ENCODE measurements at places on chromosomes 6 and 20.

DNA sequence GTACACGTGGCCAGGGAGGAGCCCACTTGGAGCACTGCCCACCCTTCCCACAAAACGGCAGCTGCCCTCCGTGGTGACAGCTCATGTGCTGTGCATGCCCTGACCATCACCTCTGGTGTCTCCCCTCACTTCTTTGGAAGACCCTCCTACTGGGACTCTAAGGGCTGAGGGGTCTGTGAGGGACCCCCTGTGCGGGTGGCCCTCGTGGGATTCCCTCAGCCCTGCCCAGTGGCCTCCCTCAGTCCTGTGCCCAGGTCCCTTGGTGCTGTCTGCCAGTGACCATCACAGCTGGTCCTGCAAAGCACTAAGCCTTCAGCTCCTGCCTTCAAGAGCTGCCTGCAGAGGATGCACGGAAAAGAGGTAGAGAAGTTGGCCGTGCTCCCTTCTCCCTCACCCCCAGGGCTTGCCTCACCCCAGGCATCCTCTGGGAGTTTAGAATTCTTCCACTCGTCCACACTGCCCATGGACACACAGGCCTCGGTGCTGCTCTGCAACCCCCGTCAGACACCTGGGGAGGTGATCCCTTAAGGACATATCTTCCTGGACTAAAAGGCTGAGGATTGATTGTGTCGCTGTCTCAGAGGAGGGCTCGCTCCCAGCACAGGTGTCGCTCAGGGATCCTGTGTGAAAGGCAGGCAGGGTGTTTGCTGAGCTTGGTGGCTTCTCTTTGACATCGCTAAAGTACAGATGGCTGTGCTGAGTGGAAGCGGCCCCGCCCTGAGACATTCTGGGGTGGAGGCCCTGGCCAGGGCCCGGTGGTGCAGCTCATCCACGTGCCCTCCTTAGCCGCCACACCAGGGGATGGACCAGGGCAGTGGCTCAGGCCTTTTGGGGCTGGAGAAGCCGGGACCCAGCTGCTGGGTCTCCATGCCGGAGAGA is 119.5 kb upstream of the FRMD1 start:
- no peak for DNase-seq

DNA sequence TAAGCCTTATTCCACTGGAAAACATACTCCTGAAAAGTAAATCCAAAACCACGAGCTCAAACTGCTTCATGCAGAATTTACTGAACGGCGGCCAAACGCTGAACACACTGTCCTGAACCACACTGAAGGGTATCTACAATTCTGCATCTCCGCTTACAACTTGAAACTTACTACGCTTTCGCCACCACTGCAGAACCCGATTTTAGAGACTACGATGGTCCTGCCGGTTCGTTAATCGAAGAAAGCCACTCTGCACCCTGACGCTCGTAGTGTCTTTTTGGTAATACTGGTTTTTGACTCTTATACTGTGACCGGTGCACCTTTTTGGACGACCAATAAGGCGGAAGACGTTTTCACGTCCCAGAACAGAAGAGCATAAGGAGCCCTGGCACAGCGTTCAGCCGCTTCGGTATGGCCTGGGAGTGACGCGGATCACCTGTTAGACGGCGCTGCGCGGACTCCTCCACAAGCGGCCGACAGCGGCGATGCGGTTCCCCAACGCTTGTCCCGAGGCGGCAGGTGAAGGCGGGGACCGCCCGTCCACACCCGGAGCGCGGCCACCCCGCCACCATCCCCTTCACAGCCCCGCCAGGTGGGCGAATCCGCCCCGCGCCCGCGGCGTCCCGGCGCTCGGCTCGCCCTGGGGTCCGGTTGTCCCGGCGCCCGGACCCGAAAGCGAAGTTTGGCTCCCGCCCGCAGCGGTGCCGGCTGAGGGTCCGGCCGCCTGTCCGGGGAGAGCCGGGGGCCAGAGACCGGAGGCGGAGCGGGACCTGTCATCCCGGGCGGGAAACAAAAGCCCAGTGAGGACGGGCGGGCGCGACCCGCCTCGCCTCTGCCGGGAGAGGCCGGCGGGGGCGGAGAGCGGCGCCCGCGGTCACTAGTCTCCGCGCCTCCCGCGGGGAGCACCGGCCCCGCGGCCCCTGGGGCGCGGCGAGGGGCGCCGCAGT is 784 bp downstream of the FKBP5 start:
- no peak for DNase-seq

DNA sequence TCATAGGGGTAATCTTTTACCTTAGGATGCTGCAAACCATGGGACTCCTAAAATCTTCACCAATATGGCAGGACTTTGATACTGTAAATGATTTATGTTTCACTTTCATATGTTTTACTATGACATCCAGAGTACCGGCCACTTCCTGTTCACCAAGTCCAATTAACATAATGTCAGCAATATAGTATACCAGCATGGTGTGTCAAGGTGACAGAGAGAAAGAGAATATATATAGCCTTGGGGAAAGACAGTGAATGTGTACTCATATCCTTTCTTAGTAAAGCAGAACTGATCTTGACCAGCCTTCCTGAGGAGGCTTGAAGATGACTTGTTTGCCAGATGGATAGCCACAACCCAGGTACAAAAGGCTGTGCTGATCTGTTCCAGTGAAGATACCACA is 127.9 kb downstream of the NRN1 start:
- DNase-seq = no peak

- DNase-seq = no peak
Measured at GRCh38 chr6:134250776-134251175, 67.1 kb downstream of the SGK1 start.

- DNase-seq = no peak
Measured at GRCh38 chr20:5933802-5934436, 16.4 kb downstream of the TRMT6 start.

- DNase-seq = peak; percentile 18
Measured at GRCh38 chr6:89035252-89036101, 45.1 kb upstream of the PNRC1 start.

DNA sequence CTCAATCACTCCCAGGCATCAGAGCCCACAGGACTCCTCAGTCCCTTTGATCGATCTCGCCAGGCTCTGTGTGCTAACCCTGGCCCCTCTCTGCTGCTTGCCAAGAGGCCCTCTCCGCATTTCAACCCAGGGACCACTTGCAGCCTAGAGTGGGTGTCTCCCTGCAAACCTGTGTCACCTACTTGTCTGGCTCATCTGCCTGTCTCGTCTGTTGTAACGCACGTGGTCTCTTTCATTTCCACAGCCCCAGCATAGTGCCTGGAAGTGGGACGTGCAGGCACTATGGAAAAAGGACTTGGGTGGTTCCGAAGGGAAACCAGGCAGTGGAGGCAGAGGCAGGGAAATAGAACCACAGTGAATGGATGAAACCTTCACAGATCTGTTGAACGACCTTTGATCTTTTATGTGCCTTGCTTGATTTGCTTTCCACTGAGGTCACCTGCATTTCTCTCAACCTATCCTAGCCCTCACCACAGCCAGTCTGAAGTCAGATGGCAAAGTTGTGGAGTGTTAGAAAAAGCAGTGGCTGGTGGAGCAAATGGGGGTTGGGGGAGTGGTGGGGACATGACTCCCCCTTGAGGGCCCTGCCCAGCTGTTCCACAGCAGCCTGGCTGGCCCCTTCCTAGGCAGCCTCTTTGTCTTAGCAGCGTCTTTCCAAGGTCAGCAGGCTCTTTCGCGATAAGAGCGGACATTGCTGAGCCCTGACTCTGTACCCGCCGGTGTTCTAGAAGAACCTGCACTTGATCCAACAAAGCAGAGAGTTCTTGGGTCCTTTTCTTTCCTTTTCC is 55.8 kb upstream of the TAGAP start:
- no peak for DNase-seq

DNA sequence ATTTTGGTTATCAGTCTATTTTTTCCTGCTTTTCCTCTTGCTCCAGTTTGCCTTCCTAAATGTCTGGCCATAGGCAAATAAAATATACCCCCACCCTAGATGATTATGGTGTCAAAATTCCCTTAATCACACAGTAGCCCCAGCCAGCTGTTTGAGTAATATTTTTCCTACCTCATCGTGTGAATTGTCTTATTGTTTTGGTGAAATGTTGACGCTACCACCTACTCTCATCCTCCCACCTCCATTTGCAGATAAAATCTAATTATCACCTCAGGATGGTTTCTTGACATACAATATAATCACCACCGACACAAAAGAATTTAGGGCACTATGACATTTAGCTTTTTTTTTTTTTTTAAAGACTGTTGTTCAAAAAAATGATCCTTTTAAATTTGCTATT is 44.1 kb upstream of the FUCA2 start:
- no peak for DNase-seq

DNA sequence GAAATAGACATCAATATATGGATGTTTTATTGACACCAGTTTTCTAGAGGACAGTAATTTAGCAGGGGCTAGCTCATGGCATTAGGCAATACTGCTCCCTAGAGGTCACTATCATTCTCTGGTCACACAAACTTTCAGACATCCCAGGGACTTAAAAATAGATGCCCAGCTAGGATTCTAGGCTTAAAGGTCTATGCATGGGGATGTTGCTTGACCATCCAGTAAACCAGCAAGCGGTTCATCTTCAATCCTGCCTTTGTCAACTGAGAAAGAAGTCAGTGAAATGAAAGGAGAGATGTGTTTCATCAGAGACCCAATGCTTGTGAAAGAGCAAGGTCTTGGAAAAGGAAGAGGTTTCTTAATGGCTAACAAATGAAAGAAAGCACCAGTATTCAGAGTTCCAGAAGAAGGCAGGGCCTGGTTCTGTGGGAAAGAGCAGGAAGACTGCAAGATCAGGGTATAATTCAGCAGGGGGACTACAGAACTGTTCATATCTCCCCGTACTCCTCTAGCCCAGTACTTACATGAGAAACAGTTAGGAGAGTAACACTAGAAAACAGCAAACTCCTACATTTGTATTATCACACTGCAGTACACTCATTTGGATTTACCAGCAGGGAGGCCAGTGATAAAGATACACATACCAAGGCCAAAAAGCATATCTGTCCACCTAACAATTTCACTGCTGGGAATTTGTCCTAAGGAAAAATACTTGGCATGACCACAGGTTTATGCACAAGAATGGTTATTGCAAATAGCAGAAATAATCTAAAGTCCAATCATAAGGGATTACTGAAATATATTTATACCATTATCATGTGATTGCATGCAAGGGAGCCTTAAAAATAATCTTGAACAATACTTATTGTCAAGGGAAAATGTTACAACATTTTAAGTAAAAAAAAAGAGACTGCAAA is 151.4 kb upstream of the LAMA2 start:
- peak; percentile 16 for DNase-seq

GRCh38 chr20:53713328-53714056 is 119.9 kb upstream of the ZNF217 start:
- no peak for DNase-seq

GRCh38 chr20:10560686-10561085 is 113.1 kb downstream of the JAG1 start:
- DNase-seq = no peak

DNA sequence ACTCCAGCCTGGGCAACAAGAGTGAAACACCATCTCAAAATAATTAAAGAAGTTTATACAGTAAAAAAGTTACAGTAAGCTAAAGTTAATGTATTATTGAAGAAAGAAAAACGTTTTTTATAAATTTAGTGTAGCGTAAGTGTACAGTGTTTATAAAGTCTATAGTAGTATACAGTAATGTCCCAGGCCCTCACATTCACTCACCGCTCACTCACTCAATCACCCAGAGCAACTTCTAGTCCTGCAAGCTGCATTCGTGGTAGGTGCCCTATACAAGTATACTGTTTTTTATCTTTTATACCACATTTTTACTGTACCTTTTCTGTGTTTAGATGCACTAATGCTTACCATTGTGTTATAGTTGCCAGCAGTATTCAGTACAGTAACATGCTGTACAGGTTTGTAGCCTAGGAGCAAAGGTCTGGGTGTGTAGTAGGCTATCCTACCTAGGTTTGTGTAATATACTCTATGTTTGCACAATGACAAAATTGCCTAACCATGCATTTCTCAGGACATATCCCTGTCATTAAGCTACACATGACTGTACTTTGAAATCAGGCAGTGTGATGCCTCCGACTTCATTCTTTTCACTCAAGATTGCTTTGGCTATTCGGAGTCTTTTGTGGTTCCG is 16.7 kb downstream of the MGME1 start:
- DNase-seq = no peak

- DNase-seq = no peak
Measured at GRCh38 chr6:149903938-149904611, 6.2 kb upstream of the RAET1E start.

GRCh38 chr6:35626401-35626800 is 62.3 kb downstream of the FKBP5 start:
- DNase-seq = no peak

GRCh38 chr6:159578629-159579028 is 114.4 kb downstream of the SOD2 start:
- DNase-seq = no peak

DNA sequence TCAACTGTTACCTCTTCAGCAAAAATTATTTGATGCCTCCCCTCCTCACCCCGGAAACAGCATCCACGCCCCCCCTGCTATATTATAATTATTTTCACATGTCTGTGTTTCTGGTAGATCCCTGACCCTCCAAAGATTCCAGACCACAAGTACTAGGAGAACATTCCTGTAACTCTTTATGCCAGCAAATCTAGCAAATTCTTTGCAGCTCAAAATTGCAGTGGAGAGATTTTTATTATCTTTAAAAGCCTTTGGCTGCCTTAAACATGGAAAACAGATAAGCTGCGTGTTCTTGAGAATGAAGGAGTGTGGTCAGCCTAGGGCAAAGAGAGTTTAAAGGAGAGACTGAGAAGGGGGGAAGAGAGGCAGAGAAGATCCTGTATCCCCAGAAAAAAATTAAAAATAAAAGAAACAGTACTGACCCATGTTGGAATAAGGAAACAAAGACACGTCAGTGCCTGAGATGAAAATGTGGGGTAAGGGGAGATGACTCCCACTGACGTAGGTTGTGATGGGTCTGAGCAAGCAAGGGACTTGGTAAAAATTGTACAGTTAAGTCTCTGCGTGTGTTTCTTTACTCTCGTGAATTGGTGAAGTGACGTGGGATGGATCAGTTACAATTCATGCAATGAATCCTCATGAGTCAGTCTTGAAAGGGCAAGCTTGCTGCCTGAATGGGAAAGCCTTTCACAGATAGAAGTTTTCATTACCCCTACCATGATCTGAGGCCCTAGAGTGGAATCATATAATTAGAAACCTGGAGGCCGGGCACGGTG is 8.3 kb downstream of the ID4 start:
- DNase-seq = no peak

GRCh38 chr20:23340524-23340923 is 10.1 kb upstream of the NXT1 start:
- peak; percentile 42 for DNase-seq

- no peak for DNase-seq
Measured at GRCh38 chr20:32635764-32636163, 38.0 kb downstream of the C20orf203 start.

Measured in nucleus accumbens (tissue), 56 donors.